ENCODE measurements at places on chromosomes 1 and 21.
A peak's percentile ranks its signal among the peaks of the same experiment; 100 is the strongest.

DNA sequence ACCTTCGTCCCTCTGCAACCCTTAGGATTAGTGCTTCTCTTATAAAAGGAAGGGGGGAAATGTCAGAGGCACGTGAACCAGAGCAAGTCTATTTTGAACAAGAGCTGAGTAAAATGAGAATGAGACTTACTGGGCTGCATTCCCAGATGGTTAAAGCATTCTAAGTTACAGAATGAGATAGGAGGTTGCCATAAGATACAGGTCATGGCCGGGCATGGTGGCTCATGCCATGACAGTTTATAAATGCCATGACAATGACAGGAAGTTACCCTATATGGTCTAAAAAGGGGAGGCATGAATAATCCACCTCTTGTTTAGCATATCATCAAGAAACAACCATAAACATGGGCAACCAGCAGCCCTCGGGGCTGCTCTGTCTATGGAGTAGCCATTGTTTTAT is 2.5 kb upstream of the AQP10 start:
- DNase-seq = no peak

DNA sequence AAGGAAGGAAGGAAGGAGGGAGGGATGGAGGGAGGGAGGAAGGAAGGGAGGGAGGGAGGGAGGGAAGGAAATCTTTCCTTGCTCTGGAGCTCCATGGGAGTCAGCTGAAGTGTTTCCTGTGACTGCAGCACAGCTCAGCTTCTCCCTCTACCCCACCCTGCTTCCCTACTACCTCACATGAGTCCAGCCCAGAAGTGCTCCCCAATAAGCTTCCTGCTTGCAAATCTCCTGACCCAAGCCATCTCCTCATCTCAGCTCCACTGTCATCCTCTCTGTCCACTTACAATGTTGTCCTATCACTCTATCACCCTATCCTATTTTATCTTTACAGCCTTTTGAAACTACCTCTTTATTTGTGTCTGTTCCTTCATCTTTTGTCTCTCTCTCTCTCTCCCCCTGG is 52.9 kb upstream of the SSBP3 start:
- DNase-seq = no peak

DNA sequence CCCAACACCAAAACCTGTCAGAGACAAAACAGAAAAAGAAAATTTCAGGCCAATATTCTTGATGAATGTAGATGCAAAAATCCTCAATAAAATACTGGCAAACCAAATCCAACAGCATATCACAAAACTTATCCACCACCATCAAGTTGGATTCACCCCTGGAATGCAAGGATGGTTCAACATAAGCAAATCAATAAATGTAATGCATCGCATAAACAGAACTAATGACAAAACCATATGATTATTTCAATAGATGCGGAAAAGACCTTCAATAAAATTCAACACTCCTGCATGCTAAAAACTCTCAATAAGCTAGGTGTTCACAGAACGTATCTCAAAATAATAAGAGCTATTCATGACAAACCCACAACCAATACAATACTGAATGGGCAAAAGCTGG is 3.8 kb upstream of the OR2L5 start:
- DNase-seq = no peak

- peak; percentile 90 for DNase-seq
Observed at GRCh38 chr1:101238681-101239094, 1.9 kb downstream of the S1PR1 start.

DNA sequence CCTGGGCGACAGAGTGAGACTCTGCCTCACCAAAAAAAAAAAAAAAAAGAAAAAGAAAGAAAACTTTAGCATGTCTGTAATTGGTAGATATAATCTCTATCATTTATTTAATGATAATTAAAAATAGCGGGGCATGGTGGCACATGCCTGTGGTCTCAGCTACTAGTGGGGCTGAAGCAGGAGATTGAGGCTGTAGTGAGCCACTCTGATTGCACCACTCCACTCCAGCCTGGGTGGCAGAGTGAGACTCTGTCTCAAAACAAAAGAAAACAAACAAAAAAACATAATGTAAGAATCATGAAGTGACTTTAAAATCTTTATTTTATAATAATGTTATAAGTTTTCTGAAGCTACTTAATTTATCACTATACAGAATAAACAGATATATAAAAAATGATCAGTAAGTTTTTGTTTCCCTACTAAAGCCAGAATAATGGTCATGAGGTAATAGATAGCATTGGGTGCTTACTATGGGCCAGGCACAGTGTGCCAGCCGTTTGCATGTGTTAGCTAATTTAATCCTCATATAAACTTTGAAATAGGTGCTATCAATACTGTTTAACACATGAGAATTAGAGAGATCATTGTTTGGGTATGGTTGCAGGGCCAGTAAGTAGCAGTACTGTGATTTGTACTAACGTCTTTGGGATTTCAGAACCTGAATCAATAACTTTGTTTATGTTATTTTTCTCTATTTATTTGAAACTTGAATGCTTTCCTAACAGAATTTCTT is 23.8 kb downstream of the CLIC4 start:
- DNase-seq = no peak

DNA sequence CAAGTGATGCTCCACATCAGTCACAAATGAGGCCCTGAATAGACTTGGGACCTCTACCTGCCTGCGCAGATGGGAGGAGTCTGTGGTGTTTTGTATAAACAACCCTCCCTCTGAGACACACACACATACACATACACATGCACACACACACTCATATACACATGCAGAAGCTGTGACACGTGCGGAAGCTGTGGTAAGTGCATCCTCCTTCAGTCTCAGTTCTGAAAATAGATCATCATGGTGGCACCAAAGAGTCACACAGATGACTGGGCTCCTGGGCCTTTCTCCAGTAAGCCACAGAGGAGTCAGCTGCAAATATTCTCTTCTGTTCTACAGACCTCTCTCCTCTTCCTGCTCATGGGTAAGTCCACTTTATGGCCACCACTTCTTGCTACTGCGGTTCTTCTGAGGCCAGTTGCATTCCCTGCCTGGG is at the start of gene LY9:
Gene LY9 (plus strand): TSS at position 224 of the 433 bp plus-strand sequence. CDS start 14 bp downstream, at position 238.
- peak; percentile 84 for DNase-seq

DNA sequence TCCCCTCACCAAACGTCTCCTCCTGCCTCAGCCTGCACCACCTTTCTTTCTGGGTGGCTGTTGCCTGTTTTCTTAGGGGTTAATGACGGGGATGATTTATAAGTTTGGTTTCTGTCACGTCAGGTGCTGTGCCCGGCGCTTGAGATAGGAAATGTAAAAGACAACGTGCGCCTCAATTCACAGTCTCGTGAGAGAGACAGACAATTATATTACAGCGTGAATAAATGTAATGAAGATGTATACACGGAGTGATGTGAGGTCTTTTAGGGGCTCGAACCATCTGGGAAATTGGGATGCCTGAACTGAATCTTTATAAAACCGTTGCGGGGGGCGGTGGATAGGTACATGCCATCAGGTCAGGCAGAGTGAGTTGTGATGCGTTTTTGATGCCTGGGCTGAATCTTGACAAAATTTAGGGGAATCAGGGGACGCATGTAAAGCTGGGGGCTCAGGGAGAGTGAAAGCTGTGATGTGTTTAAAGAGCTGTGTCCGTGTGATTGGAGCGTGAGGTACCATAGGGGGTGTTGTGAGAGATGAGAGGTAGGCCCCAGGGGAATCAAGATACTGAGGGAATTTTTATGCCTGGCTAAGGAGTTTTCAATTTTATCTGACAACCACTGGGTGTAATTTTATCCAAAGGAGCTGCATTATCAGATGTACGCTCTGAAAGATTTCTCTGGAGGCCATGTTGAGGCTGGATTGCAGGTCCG is 831 bp downstream of the TIPRL start:
- DNase-seq = no peak

GRCh38 chr1:200670242-200671118 is 773 bp upstream of the DDX59 start:
- DNase-seq = no peak

- no peak for DNase-seq
Observed at GRCh38 chr1:187032982-187033692, 204.4 kb downstream of the PLA2G4A start.

GRCh38 chr1:87872189-87872588 is 543.5 kb downstream of the LMO4 start:
- DNase-seq = no peak

DNA sequence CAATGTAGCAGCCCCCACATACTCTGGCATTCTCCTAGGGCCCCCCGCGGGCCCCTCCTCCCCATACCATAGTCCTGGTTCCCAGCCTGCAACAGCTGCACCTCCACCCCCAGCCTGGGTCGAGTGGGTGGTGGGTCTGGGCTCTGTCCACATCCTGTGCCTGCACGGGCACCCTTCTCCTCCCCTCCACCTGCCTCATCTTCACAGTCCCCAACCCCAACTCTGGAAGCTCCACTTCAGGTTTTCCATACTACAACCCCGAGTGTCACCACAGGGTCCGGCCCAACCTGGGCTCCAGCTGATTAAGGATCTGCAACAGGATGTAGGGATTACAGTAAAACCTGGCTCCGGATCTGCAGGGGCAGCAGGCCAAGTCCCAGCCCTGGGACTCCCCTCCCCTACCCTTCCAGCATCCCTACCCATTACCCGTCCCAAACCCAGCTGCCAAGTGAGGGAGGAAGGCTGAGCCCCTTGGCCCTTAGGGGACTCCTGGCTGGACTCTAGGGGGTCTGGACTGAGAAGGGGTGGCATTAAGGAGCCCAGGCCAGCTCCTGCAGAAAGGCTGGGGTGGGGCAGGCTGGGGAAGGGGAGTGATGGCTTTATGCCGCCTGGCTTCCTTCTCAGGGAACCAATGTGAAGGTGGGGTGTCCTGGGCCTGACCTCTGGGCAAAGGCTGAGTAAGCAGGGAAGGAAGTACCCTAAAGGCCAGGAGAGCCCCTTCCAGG is 116.8 kb downstream of the CASZ1 start:
- DNase-seq = no peak
